ENCODE measurements at places on chromosomes 5 and 9.

GRCh38 chr5:56598941-56599340, 216.4 kb upstream of the MAP3K1 start:
- DNase-seq = no peak

GRCh38 chr9:100589582-100589981, 11.7 kb downstream of the CAVIN4 start:
- no peak for DNase-seq

- no peak for DNase-seq
Measured at GRCh38 chr5:93252165-93252564, 328.9 kb downstream of the NR2F1-AS1 start.

- no peak for DNase-seq
Measured at GRCh38 chr5:149646564-149646963, 65.3 kb downstream of the ARHGEF37 start.

DNA sequence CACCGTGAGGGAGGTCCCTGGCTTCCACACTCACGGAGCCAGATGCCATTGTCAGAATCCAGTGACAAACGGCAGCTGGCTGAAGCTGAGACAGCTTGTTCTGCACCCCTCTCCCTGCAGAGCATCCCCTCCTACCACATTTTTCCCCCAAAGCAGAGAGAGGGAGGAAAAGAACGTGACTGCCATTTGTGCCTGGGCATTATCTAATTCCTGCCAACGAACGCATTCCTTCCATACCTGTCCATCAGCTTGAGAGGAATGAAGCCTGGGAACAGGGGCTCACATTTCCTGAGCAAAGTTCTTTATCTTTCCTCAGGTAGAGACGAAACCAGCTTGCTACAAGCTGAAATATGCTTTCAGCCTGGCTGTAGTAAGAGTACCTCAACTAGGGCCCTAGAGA, 175.4 kb downstream of the SLIT3 start:
- DNase-seq = no peak

GRCh38 chr9:90009447-90009846, 404.6 kb downstream of the GADD45G start:
- DNase-seq = no peak

DNA sequence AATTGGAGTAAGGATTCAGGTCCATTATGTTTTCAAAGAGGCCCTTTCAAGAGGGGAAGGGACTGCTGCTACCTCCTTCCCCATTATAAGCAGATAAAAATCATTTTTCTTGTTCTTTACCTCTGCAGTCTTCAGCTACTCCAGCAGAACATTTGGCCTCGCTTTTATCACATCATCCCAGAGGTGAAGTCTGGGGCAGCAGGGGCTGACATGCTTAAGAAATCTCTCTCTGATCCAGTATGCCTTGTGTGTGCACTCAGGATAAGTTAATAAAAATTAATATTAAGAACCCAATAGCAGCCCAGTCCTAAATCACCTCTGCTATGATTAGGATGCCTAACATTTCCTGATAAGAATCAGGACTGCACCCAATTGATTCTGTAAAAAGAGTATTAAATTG, 306.9 kb upstream of the NREP start:
- no peak for DNase-seq

DNA sequence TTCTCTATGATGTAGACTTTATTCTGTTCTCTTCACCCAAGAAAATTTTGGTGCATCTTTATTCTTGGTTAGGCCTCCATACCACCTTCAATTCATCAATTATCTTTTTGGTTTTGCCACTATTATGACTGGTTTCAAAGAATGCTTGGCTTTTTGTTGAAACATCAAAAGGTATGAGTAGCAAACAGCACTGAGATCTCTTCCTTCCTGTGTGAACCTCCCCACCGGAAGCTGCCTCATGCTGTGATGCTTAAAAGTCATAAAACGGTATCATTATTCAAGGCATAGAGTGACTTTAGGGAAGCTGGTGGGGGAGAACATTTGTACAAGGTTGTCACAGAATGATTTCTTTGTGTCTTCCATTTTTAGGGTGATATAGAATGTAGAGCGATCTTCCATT, 70.6 kb downstream of the IQGAP2 start:
- no peak for DNase-seq

DNA sequence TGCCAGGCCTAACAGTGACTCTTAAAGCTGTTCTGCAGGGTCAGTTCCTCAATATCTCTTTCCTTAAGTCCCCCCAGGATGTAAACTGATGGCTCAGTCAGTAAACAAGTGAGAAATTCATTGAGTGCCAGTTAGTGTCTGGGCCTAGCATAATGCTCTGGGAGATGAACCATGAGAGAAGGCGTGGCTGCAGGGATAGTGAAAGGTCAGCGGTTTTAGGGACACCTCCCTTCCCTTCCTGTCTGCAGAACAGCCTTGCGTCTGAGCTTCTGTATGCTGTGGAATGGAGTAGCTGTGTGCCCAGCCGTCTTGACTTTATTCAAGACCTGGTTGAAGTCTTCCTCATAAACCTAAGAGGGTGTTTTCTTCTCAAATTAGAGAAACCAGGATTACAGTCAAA, 46.7 kb upstream of the DMRT3 start:
- DNase-seq = no peak

GRCh38 chr5:132677191-132677590, 3.4 kb downstream of the IL4 start:
- peak; percentile 26 for DNase-seq

DNA sequence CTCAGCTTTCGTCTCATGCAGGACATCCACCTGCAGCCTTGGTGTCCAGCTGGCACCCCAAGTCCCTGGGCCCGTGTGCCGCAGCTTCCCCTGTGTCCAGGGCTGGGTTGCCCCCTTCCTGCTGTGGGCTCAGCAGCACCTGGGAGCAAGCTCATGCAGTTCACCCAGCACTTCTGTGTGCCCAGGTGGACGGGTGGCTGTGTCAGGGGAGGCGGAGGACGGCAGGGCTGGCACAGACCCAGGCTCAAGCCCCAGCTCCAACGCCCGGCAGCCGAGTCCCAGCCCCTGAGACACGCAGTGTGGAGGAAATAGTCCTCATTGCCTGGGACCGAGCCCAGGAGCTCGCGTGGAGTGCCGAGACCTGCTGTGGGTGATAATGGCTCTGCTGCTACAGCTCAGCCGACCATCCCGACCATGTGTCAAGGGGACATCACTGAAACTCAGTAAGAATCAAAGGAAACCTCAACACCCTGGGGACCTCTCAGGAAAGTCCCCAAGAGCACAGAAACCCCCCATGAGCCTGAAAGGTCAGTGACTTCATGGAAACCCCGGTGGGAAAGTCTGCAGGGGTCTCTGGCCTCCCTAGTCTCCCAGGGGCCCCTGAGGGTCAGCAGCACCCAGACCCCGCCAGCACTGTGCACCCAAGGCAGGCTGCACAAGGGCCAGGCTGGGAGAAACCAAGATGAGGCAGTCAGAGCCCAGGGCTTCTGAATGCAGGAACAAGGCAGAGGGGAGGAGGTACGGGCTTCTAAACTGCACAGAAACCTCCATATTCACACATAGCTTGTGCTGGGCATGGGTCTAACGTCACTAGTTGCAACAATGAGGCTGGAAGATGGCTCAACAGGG, 38.8 kb downstream of the LPCAT1 start:
- no peak for DNase-seq

GRCh38 chr5:163548649-163549048, 43.2 kb downstream of the MAT2B start:
- no peak for DNase-seq

- no peak for DNase-seq
Measured at GRCh38 chr9:21266733-21267484, 27.1 kb upstream of the IFNA14 start.

DNA sequence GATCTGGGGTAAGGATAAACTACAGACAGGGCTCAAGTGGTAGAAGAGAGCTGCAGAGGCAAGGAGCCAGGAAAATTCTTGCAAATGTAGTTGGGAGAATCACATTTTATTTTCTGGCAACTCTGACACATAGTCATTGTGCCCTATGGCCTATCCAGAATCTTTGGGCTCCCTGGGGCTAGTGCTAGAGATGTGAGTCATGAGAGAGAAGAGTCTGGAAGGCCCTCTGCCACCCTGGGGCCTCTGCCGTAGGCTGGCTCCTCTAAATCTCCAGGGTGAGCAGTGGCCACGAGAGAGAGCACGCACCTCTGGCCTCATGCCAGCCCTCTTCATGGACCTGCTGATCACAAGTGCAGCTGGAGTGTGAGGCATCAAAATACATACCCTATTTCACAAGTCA, 74.3 kb upstream of the SSBP2 start:
- DNase-seq = peak; percentile 64

DNA sequence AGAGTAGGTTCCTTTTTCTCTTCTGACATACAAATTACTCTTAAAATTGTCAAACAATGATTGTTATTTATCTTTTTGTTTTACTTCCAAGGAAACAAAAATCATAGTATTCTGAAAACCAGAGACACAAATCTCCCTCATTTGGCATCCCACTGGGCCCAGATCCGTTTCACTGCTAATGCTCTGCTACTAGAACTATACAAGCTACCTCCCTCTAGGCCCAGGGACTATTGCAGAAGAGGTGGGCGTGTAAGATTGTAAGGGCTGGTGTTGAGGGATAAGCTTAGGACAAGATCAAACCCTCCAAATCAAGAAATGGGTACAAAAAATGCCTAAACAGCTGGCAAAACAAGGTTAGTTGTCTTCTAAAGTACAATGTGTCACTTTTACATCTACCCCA, 928.9 kb upstream of the CDH10 start:
- no peak for DNase-seq

DNA sequence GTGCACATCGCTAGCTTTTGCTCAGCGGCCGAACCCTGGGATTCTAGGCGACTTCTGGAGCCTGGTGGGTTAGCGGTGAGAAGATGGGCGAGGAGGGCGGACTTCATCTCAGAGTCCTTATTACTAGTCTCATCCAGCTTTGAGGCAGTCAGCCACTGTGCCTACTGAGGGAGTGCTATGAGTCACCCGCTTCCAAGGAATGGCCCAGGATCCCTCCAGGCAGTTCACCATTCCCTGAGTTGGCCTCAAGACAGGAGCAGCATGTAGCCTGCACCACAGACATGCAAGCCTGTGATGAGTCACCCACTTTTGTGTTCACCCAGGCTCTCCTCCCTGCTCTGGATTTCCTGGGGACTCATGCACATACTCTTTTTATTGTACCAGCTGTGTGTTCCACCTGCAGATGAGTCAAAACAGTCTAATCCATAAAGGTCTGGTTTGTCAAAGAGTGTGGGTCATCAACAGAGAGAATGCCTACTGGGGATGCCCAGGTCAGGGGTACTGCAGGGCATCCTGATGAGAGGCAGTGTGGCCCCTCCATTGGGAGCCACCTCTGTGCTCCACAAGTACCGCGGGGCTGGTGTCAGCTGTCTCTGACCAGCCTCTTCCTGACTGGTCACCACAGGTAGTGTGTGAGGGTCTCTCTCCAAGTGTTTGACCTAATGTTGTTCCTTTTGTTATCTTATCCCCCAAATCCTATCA, 20.2 kb downstream of the SLC22A5 start:
- no peak for DNase-seq

All from erythroblast (primary cell).